A673 (cell line): ENCODE measurements at places on chromosomes 5 and 9. TPM values are rescaled to one million over a fixed set of nuclear protein-coding genes. Genes with fewer than 3 reads are reported as not detected.

- no peak for DNase-seq
Observed at GRCh38 chr5:175286981-175287380, 157.0 kb downstream of the DRD1 start.

GRCh38 chr5:122431298-122431697, 119.3 kb downstream of the SNCAIP start:
- DNase-seq = no peak

GRCh38 chr9:125630436-125630835, 76.6 kb downstream of the MAPKAP1 start:
- no peak for DNase-seq

- peak; percentile 12 for DNase-seq
Observed at GRCh38 chr5:108193021-108193795, 188.7 kb downstream of the FBXL17 start.

DNA sequence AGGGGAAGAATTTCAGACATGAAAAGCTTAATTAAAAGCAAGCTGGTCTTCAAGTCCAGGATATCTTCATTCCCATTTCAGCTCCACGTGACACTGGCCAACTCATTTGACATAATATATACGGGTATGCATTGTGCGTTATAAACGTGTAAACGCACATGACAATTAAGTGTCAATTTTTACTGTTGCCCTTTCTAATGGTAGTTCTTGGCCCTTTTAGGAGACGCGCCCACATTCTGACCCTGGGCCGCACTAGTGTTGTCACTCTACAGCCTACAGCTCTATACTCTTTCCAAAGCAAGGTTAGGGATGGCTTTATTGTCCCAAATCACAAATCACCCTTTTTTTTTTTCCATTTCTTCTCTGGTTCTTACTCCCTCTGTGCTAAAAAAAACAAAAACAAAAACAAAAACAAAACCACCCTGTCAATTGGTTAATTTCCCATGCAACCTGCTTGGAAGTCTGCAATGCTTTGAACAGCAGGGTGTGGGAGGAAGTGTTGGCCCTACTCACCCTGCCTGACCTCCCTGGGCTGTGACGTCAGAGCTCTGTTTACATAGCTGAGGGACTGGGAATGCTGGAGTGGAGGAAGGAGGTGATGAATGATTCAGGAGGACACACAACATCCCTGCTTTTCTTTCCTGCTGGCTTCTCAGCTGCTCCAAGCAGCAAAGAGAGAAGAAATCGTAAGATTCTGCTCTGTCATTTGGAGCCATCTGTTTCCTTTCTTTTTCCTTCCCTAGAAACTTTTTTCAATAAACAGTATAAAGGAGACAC, 19.3 kb downstream of the RFK start:
- DNase-seq = no peak

- no peak for DNase-seq
Observed at GRCh38 chr5:171939951-171940350, 66.5 kb downstream of the FBXW11 start.

DNA sequence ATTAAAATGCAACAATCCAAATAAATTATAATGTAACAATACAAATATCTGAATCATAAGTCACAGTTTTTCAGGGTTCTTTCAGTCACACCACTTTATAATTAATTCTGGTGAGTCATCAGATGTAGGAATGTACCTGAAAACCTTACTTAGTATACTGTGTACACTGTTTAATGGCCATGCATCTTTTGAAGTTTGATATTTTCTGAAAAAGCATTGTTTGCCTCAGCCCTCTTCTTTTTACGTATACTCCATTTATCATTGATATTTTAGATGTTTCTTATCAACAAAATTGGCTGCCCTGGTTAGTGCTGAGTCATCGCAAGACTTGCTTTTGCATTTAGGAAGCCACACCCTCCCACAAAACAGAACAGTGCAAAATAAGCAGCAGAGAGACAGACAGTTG, 218.6 kb downstream of the PJA2 start:
- DNase-seq = peak; percentile 58

DNA sequence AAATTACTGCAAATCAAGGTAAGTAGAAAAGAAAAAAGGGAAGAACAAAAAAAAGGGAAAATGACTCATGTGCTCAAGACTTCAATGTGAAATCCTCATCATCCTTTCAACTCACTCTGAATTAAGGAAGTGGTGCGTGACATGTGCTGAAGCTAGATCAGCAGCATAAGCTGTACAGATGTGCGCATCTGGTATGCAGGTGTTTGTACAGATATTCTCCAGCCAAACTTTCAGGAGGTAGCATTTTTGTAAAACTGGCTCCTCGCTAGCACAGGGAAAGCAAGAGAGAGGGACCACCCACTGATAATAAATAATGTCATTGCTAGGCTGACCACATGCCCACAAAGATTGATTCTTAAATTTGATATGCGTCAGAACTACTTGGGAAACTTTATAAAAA, 253.9 kb upstream of the RGMB start:
- DNase-seq = no peak

DNA sequence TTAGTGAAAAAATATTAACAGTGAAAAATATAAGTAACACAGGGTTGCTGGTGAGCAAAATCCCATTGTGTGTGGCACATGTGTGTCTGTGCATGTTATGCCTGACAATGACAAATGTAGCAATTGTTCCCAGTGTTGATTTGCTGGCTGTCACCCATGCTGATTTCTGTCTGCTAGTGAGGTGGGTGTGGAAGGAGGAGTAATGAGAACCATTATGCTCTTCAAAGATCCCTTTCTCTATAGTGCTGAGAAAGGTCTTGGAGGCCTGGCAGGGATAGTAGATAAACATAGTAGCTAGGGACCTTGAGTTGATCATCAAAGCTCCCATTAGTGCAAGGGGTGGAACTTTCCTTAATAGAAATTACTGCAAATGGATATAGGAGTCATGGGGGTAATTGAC, 152.5 kb upstream of the CLINT1 start:
- no peak for DNase-seq

DNA sequence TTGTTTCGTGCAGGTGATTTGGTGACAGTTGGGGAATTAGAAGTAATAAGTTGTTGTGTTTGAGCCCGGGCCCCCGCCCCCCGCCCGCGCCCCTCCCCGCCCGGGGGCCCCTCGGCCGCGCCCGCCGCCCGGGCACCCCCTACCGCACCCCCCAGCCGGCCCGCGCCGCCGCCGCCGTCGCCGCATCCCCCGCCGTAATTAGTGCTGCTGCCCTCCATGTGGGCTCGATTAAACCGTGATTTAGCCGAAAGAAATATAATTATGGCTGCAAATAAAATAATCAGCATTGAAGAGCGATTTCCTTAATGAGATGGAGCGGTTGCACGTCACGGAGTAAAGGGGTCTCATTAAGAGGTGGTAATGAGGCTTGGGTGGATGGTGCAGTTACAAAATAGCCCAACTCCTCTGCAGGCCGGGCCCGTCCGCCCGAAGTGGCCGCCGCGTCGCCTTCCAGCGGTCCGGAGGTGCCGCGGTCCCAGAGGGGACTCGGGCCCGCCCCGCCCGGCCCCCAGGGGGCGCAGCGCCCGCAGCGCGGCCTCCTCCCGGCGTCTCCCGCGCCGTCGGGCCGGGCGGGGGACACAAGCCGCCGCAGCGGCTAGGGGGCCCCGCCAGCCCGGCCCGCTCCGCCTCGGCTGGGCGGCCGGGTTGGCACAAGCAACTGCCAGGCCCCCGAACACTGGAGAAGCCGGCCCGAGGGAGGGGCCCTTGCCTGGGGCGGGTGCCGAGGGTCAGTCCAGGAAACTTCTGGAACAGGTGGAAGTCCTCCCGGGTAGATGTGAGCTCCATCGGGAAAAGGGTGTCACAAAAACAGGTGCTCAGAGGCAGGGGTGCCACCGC, 6.9 kb upstream of the OTP start:
- DNase-seq = peak; percentile 43

- DNase-seq = peak; percentile 41
Observed at GRCh38 chr9:85332487-85332886, 409.3 kb downstream of the AGTPBP1 start.

DNA sequence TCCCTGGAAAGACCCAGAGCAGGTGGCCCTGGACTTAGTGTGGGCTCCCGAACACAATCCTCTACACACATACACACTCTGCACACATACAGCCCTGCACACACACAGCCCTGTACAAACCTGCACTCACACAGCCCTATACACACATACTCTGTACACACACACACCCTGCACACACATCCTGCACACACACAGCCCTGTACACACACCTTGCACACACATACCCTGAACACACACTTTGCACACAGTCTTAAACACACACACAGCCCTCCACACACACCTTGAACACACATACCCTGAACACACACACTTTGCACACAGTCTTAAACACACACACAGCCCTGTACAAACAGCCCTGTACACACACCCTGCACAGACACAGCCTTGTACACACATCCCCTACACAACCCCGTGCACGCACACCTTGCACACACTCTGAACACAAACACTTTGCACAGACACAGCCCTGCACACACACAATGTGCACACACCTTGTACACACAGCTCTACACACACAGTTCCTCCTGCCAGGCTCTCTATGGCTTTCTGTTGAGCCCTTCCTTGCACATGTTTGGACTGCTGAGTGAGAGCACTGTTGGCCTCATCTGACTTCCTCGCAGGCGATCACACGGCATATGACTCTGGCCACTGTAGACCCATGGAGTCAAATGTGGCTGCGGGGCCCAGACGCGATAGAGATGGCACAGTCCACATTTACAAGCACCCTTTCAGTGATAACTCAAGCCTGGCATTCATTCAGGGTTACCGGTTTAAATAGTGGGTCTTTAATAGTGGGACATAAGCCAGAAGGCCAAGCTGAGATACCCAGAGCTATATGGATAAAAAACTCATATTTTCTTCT, 245.7 kb upstream of the IRX1 start:
- no peak for DNase-seq

GRCh38 chr9:127664678-127665507, 41.9 kb upstream of the CFAP157 start:
- DNase-seq = no peak

DNA sequence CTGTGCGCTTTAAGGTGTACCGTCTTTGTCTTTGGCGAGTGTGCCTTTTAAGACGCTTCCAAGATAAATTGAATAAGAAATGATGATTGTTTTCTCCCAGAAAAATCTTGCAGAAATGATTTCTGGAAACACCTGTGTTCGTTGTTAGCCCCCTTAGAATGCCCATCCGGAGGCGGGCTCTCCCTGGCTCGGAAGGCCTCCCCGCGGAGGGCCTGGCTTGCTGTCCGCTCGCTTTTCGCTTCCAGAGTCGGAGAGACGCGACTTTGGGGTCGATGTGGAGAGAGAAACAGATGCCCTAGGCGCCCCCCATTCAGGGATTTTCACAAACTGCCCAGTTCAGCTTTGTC, 23.9 kb downstream of the LECT2 start:
- no peak for DNase-seq

DNA sequence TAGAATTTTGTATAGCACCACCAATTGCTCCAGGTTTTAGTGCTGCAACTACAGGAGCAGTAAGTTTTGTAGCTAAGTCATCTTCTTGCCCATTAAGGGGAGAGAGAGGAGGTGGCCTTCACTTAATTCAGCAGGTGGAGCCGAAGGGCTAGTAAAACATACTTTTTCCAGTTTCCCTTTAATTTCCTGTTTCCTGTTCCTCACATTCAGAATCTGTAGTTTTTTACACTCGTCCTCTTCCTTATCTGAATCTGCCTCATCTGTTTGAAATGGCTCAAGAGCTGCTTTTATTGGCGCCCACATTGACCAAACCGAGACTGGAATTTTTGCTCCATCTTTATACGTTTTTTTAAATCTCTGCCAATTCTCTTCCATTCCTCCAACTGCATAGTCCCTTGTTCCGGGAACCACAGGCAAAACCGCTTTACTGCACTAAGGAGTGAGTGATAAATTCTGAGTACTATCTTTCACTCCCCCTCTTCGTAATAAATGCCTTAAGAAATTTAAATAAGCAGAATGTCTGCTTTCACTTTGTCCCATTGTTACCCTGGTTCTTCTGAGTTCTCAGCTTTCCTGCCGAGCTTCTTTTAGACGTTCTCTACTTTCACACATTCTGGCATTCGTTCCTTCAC, 133.9 kb downstream of the DROSHA start:
- DNase-seq = peak; percentile 29

DNA sequence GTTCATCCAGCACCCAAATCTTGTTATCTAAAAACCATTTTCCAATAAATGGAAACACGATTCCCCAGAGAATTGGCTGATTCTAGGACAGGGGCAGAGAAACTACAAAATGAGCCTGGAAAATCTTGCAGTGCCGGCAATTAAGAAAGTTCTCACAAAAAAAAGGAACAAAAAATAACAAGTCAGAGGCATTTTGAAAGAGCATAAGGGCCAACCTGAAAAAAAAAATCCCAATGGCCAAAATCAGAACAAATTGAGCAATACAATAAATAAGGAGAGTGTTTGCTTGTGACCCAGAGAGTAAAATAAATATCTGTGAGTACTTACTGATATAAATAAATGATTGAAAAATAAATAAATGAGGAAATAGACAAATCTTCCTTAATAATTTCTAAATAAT, 55.1 kb upstream of the S1PR3 start:
- no peak for DNase-seq

- DNase-seq = no peak
Observed at GRCh38 chr5:128413356-128413755, 124.7 kb downstream of the FBN2 start.

DNA sequence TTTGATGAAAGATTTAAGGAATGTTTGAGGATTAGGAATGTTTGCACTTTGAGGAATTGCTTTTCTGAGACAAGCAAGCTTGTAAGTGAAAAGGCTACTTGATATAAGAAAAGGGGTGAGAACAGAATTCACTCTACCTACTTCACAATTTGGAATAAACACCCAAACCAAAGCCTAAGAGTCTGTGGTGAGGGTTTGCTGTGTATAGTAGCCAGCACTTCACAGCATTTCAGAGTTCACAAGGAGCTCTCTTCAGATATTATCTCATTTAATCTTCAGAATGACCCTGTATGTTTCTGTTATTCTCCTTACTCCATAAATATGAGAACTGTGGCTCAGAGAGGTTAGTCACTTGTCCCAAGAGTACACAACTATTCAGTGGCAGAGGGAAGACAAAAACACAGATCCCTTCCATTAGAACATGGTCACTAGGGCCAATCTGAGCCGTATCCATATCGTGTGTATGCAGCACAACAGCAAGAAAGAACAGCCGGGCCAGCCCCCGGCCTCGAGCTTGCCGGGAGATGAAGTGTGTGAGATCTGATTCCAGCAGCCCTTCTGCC, 92.4 kb downstream of the FRMD3 start:
- DNase-seq = no peak

DNA sequence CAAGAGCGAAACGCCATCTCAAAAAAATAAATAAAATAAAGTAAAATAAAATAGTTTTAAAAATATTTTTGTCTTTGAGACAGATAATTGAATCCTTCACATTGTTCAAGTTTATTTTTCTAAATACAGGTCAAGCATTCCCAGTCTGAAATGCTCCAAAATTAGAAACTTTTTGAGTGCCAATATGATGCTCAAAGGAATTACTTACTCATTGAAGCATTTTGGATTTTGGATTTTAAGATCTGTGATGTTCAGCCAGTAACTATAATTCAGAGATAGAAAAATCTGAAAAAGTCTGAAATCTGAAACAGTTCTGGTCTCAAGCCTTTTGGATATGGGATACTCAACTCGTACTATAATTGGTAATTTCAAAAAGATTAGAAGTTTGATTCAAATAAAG, 39.8 kb downstream of the RBM27 start:
- no peak for DNase-seq

- peak; percentile 64 for DNase-seq
Observed at GRCh38 chr5:926417-927171, 33.9 kb downstream of the TRIP13 start.

SMIM33 gene
- total RNA-seq = not detected in 2 replicates

SLC36A2 gene
- not detected in 2 replicates for total RNA-seq

FST gene
- total RNA-seq = not detected in 2 replicates

FOXD4L4 gene
- total RNA-seq = 0.17 TPM in 1 of 2 replicates, not detected in the other

PCDHA8 gene
- total RNA-seq = 1.4 and 1.5 TPM in 2 replicates

TEK gene
- total RNA-seq = not detected in 2 replicates

SNX24 gene
- 11.3 and 13.6 TPM in 2 replicates for total RNA-seq

IFNA21 gene
- total RNA-seq = not detected in 2 replicates

ECM2 gene
- 0.22 and 0.24 TPM in 2 replicates for total RNA-seq

BNC2 gene
- 0.45 and 0.74 TPM in 2 replicates for total RNA-seq
